ENCODE measurements at places on chromosomes 1 and 21. TPM values are rescaled to one million over a fixed set of nuclear protein-coding genes. Genes with fewer than 3 reads are reported as not detected.
A peak's percentile ranks its signal among the peaks of the same experiment; 100 is the strongest.

PADI1 gene
- total RNA-seq, result 0.08 TPM

DNA sequence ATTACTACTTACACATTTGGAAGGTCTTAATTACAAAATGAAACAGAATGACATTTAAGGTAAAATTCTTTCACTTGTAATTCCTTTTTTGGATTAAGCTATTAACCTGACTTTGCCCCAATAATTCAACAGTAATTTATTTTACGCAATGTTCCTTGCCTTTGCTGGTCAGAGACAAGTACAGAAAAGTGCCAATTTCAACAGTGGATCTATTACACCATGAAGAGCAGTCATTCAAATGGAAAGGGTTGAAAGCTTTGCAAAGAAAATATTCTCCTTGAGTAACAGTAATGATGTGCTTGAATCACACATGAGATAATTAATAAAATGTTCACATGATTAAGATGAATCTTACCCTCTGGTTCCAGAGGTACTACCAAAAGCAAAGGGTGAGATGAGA lies 84.7 kb downstream of the APP start:
- H3K4me3 ChIP-seq, result no peak overlapping the region
- peak overlapping the region; percentile 77 for H3K27ac ChIP-seq
- DNase-seq, result no peak
- peaks cover 20% of the 10 kb centered on the region for H3K36me3 ChIP-seq

SLAMF6 gene
- total RNA-seq, result not detected

DNA sequence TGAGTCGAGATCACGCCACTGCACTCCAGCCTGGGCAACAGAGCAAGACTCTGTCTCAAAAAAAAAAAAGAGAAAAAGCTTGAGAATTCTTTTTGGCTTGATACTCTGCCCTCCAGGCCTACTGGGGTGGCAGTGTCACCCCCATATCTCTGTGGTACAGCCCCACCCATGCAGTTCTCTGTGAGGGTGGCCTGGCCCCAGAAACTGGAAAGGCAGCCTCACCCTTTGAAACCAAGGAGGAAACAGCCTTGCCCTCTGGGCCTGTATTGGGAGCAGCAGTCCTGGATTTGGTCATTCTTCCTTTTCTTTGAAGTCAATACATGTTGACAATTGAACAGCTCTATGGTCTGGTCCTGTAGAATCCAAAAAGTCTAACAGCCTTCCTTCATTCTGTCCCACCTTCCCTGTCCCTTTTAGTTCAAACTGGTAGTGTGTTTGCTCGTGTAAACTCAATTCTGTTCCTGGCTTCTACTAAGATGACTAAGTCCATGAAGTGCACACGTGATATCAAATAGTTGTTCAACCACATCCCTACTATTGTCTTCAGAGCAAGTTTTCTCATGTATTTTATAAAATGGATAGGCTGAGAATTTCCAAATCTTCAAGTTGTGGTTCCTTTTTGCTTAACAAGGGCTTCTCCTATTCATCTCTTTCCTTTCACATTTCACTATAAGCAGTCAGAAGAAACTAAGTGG lies 13.2 kb downstream of the ST7L start:
- H3K4me1 ChIP-seq, result no peaks in the 10 kb centered on the region
- H3K4me3 ChIP-seq, result no peak overlapping the region

NOTCH2 gene
- 29.7 TPM for total RNA-seq

GJC2 gene
- total RNA-seq, result 13.0 TPM

GRCh38 chr1:109573785-109574184 lies 25.4 kb downstream of the GNAI3 start:
- DNase-seq, result no peak
- no peak overlapping the region for H3K27ac ChIP-seq
- peaks cover 7% of the 10 kb centered on the region for H3K27me3 ChIP-seq

DNA sequence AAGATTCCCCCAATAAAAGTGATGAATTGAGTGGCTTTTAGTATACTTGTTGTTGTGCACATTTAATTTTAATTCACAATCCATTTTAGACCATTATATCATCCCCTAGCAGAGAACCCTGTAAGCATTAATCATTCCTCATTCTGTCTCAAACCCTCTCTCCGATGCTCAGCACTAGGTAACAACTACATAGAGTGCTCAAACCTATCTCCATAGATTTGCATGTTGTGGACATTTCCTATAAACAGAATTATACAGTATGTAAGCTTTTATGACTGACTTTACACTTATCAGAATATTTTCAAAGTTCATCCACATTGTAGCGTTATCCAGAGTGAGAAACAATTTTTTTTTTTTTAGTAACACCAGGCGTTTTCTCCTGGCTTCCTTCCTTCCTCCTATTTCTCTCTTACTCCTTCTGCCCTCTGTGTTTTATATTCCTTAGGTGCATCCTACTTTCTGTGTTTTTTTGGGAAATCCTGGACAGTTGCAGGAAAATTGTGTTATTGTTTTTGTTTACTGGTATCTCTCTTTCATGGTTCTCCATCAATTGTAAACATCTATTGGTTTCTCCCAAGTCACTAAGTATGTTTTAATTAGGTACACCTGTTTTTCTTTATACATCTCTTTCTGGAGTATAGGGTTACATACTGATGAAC lies 1528.0 kb upstream of the TPTE start:
- H3K4me3 ChIP-seq, result peak overlapping the region; percentile 7
- peaks cover 47% of the 10 kb centered on the region for H3K27me3 ChIP-seq
- no peaks in the 10 kb centered on the region for H3K4me1 ChIP-seq
- no peak overlapping the region for H3K27ac ChIP-seq
- no peak for DNase-seq

MNDA gene
- total RNA-seq, result not detected
